GDM1 (cell line): ENCODE measurements at places on chromosomes 13 and 19.

GRCh38 chr13:114296902-114297301 lies 15.5 kb downstream of the UPF3A start:
- DNase-seq: no peak

DNA sequence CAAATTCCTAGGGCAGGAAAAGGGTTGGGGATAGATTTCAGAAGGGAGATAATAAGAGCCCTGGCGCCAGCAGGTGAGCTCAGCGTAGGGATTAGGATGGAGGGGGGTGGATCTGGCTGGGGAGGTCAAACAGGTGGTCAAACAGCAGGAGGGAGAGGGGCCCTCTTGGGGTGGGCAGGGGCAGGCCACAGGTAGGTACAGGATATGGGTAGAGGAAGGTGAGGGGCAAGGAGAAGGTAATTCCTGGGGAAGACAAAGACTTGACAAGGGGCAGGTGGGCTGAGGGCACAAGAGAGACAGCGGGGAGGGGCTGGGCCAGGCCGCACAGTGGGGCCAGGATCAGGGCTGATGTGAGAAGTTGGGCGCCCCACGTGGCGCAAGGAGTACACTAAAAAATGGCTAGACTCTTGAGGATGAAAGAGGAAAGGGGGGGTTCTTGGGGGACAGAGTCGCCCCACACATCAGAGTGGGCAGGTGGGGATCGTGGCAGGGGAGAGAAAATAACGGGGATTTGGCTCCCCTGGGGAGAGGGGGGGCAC lies 713 bp downstream of the KRI1 start:
- no peak for DNase-seq

GRCh38 chr19:40423938-40424337 lies 1.9 kb downstream of the SERTAD1 start:
- no peak for DNase-seq

DNA sequence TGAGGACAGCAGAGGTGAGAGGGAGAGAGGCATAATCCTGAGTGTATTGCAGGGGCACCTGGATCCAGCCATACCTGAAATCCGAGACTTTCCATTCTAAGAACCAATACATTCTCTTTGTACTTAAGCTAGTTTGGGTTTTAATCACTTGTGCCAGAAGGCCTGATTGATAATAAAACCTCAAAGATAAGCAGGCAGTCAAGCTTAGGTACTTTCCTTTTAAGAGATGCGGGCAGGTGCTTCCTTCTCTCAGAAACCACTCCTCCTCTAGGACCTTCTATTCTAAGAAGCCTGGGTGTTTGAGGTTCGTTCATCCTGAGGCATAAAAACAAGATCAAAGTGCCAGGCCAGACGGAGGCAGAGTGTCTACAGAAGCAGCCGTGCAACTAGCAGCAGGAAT lies 22.2 kb downstream of the FAM187B start:
- no peak for DNase-seq

- DNase-seq: no peak
Measured at GRCh38 chr19:1840541-1841115, 7.7 kb downstream of the REXO1 start.

DNA sequence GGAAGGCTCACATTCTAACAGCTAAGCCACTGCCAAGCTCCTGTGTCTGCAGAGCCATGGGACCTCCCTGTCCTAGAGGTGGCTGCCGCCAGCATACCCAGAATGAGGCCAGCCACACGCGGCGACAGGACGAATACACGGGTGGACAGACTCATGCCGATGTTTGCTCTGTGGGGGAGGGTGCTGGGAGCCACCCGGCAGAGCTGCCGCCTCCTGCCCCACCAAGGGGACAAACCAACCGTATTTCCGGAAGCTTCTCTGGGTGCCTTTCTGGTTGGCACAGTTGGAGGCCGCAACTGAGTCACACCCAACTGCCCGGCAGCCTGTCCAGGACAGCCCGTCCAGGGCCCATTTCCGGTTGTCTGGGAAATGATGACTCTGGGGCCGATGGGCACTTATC lies 20.3 kb downstream of the C13orf46 start:
- DNase-seq: no peak
